ENCODE measurements at places on chromosomes 3 and 15.

GRCh38 chr15:20271647-20272046 lies 270.0 kb downstream of the GOLGA6L6 start:
- no peak for DNase-seq

DNA sequence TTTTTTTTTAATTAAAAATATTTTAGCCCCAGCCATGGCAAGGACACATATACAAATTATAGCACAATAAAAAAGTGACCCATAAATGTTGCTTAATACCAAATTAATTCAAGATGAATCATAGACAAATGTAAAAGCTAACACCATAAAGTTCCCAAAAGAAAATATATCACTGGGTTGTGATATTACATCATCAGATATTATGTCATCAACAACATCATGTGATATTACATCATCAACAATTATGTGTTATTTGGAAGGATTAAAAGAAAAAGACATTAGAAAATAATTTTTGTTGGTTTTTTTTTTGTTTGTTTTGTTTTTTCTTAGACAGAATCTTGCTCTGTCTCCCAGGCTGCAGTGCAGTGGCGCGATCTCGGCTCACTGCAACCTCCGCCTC lies 34.5 kb upstream of the ABHD10 start:
- DNase-seq, result no peak

GRCh38 chr3:151611419-151611818 lies 122.3 kb upstream of the AADACL2 start:
- no peak for DNase-seq

- no peak for DNase-seq
Measured at GRCh38 chr15:66580643-66581042, 14.8 kb upstream of the LCTL start.

DNA sequence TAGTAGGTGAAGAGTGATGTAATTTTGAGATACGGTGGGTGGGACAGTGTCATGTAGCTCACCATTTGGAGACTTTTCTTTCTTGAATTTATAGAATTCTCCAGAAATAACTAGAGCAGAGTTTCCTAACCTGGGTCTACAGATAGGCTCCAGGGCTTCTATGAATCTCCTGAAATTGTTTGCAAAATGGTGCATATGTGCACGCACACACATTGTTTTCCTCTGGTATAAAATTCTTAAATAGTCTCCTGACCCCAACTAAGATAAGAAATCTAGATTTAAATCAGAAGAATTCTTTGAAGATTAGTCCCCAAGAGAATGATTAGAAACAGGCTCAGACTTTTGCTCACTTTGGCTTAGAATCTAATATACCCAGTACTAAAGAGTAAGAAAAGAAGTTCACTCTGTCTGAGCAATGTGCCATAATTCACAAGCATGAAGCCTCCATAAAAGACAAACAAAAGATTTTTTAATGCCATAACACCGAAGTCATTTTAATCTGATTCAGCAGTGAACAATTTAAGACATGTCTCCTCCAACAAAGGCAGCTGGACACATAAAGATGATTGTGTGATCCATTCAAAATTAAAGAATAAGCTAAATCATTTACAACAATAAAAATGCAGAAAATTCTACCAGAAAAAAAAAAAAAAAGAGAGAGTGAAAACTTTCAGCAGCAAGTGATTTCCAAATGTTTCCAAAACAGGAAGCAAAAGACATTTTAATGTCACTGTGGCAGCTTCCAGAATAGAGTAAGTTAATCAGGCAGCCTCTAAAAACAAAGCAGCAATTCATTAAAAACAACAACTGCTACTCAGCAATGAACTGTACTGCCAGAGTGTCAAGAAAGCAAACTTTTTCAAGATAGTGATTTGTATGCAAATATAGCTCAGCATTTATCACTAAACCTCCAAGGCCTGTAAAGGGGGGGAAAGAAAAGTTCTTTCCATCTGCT lies 975.5 kb upstream of the CFAP20DC start:
- no peak for DNase-seq

- DNase-seq, result no peak
Measured at GRCh38 chr3:364287-364686, 167.7 kb downstream of the CHL1 start.

DNA sequence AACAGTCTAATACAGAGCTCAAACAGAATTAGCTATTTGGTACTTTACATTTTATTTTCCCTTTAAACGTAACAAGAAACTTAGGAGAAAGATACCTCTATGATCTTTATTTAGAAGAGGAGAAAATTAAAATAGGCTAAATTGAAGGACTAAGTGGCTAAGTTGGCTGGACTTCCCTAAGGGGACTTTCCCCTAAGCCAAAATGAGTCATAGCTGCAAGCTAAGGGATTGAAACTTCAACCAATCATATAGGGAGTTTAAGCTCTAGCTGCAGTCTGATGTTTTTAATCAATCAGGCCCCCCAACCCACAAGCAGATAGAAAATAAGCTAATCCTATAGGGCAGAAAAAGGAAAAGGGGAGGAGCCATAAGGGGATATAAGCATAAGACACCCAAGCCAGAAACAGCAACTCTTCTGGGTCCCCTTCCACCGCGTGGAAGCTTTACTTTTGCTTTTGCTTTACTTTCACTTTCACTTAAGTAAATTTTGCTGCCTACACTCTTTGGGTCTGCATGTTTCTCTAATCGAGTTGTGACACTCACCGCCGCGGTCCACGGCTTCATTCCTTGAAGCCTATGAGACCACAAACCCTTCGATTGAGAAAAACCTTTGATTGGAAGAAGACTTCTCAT lies 1108.5 kb upstream of the EPHA6 start:
- no peak for DNase-seq

- DNase-seq, result no peak
Measured at GRCh38 chr15:85415783-85416182, 35.4 kb downstream of the AKAP13 start.

Measured in activated CD8-positive, alpha-beta memory T cell treated with anti-CD3 and anti-CD28 coated beads for 1 hour (primary cell).